CD14-positive monocyte (primary cell): ENCODE measurements at places on chromosomes 4 and X. TPM values are rescaled to one million over a fixed set of nuclear protein-coding genes. Genes with fewer than 3 reads are reported as not detected.
A peak's percentile ranks its signal among the peaks of the same experiment; 100 is the strongest.

DNA sequence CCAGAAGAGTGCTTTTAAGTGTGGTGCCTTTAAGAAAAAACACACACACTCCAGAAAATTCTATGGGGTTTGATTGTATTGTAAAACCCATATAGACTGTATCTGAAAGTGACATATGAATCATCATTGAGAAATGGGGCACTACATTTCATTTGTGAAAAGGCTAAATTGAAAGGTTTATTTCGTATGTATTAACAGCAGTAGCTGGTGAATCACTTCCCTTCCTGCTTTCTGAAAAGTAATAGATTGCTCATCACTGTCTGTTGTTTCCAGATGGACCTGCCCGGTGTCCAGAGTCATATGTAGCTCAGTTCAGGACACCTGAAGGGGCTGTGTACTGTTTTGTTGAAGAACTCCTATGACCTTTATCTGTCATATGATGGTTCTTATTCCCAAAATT lies 28.1 kb upstream of the HPRT1 start:
- no peak for DNase-seq

The F8A1 gene
- polyA plus RNA-seq: 15.3 TPM

DNA sequence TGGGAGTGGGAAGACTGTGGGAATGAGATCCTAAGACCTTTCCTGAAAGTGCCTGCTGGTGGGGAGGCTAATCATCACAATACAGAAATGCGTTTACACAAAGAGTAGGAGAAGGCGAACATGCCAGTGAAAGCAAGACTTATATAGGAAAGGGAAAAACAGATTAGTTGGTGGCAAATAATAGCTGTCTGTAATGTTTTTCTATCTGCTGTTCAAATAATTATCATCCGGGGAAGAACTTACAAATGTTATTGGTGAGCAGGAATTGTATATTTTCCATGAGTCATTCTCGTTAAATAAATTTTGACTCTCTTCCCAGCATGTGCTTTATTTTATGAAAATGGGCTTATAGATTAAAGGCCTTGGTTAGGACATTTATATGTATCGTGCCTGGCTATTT lies 196.5 kb downstream of the ARHGAP10 start:
- no peak for DNase-seq

DNA sequence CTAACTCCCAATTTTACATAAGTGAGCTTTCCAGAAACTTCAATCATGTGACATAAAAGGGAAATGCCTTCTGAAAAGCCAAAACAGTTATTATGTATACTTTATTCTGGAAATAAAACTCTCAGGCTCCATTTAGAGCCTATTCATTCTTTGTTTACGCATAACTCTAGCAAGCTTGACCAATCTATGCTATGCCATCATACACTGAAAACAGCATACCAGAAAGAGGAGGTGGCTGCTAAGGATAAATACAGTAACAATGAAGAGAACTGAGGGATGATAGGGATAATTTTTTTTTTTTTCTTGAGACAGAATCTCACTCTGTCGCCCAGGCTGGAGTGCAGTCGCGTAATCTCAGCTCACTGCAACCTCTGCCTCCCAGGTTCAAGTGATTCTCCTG lies 24.4 kb downstream of the CDKL2 start:
- DNase-seq: no peak

The TEX13D gene
- polyA plus RNA-seq: not detected in 2 replicates

GRCh38 chrX:24536551-24536950 lies 71.5 kb downstream of the PDK3 start:
- DNase-seq: no peak

The FOXR2 gene
- polyA plus RNA-seq: not detected

- no peak for DNase-seq
These were observed 16.7 kb upstream of the SUPT20HL1 start for GRCh38 chrX:24343719-24344118.

- DNase-seq: no peak
These were observed 69.3 kb upstream of the ANXA3 start for GRCh38 chr4:78482281-78482680.

The NPFFR2 gene
- not detected in 2 replicates for polyA plus RNA-seq

GRCh38 chrX:2576793-2577192 lies 76.0 kb upstream of the DHRSX start:
- DNase-seq: no peak

GRCh38 chrX:133921764-133922389 lies 63.5 kb downstream of the GPC3 start:
- peak; percentile 1 for DNase-seq

The MCUB gene
- polyA plus RNA-seq: 123 and 161 TPM in 2 replicates

GRCh38 chrX:31036895-31037294 lies 34.9 kb downstream of the FTHL17 start:
- DNase-seq: peak; percentile 11

The PPAT gene
- 1.4 TPM for polyA plus RNA-seq

DNA sequence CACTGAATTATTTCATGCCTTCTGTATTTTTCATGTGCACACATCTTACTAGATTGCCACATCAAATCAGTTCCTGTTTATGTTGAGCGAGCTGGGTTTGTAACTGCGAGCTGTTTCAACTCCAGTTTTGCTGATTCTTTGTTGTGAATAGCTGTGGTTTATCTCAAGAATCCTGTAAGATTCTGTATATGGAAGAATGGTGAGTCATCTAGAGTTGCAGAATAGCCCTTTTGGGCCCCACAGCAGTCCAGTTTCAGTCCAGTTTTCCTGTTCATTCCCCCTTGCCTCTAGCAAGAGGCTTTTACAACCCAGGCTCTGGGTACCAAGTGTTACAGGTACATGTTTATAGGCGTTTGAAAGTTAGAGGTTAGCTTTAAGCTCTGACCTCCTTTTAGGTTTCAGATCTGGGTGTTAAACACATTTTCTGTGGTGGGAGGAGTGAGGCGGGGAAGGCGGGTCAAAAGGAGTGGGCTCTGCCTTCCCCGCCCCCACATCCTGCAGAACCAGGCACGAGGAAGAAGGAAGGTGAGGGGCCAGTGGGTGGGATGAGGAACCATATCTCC lies 32.7 kb downstream of the TBC1D14 start:
- peak; percentile 90 for DNase-seq

GRCh38 chrX:91137883-91138282 lies 296.8 kb upstream of the PABPC5 start:
- DNase-seq: no peak

- DNase-seq: no peak
These were observed 42.9 kb upstream of the INTS6L start for GRCh38 chrX:135477576-135477975.

DNA sequence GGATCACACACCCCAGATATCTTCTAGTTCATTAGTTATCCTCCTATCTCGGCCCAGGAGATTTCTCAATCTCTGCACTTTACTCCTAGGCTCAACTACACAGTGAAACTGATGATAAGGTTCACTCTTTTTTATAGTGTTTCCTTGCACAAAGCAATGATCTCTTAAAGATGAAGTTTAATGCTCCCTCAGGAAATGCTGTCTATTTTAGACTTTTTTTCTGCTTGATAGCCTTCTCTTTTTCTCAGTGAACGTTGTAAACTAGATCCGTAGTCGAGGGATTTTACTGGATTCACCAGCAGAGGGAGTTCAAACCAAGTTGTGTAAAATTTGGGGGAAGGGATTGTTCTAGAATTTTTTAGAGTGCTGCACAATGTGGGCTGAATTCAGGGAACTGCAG lies 269.6 kb downstream of the GBA3 start:
- DNase-seq: no peak
